ENCODE measurements at places on chromosomes 3 and 15. TPM values are rescaled to one million over a fixed set of nuclear protein-coding genes. Genes with fewer than 3 reads are reported as not detected.

DNA sequence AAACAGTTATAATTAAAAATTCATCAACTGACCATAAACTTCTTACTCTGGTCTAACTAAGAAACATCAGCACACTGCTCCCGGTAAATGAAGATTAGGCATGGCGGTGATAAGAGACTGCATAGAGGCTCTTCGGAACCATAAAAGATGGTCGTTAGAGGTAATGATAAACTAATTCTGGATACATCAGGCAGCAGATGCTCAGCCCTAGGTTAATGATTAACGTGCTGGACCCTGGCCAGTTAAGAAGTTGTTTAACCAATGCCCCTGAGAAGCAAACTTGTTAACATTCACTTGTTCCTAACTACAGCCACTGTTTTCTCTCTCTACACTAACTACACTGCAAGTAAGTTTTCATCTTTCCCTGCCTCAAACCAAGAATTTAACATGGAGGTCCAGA, 111.5 kb downstream of the PDZRN3 start:
- no peak for DNase-seq

DNA sequence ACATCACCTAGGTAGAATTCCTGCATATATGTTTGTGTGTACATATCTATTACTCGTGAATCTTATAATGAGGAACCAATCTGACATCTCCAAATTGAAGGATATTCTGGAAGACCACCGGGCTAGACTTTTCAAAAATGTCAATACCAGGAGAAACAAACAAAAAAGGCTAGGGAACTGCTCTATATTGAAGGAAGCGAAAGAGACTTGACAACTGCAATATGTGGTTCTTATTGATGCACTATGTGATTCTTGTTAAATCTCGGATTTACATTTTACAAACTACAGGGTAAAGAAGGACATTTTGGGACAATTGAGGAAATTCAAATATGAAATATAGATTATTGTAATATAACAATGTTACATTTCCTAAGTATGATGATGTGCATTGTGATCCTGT, 137.5 kb upstream of the CCDC54 start:
- no peak for DNase-seq

IL16 gene
- total RNA-seq = 2.1 TPM

DBR1 gene
- total RNA-seq = 17.8 TPM

GRCh38 chr15:70806992-70807712, 43.8 kb upstream of the UACA start:
- peak; percentile 82 for DNase-seq

ADGRG7 gene
- total RNA-seq = not detected

- no peak for DNase-seq
These were observed 293.7 kb downstream of the NSUN3 start for GRCh38 chr3:94356581-94356980.

DNA sequence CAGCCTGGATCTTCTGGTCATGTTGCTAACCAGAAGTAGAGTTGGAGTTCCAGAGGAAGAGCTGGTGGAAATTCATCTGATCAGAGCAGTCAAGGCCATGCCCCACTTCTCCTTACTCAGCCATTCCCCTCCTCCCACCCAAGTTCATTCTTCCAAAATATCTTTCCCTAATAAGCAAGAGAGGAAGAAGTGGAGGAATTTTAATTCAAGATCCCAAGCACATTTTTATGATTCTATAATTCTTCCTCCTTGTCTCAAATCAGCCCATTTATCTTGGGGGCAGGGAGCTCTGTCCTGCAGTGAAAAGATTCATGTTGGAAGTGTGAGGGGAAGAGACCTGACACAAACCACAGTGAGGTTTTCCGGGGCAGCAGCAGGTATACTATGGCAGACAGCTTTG, 85.0 kb upstream of the GALNT15 start:
- DNase-seq = no peak

DNA sequence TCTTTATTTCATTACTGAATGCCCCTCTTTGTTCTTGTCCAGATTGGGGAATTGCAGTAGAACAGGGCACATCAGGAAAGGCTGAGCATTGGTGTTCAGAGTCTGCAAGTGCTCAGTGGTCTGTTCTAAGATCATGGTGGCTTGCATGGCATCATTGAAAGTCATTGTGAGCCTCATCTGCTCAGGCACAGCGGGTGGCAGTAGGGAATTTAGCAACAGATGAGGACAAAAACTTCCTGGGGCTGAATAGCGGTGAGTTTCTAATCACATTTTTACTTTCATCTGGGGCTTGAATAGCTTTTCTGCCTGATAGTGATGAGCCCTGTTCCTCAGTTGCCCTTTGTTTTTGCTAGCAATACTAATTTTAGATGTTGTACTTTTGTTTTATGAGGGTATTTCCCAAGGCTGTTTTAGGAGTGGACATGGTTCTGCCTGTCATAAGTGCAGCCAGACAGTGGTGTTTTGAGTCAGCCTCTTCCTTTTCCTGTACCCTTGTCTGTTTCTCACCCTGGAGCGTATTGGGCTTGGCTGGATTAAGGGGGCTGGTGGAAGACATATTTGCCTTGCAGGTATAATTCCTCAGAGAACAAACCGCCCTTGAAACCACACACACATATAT, 127.2 kb upstream of the IL12A start:
- DNase-seq = peak; percentile 71

DNA sequence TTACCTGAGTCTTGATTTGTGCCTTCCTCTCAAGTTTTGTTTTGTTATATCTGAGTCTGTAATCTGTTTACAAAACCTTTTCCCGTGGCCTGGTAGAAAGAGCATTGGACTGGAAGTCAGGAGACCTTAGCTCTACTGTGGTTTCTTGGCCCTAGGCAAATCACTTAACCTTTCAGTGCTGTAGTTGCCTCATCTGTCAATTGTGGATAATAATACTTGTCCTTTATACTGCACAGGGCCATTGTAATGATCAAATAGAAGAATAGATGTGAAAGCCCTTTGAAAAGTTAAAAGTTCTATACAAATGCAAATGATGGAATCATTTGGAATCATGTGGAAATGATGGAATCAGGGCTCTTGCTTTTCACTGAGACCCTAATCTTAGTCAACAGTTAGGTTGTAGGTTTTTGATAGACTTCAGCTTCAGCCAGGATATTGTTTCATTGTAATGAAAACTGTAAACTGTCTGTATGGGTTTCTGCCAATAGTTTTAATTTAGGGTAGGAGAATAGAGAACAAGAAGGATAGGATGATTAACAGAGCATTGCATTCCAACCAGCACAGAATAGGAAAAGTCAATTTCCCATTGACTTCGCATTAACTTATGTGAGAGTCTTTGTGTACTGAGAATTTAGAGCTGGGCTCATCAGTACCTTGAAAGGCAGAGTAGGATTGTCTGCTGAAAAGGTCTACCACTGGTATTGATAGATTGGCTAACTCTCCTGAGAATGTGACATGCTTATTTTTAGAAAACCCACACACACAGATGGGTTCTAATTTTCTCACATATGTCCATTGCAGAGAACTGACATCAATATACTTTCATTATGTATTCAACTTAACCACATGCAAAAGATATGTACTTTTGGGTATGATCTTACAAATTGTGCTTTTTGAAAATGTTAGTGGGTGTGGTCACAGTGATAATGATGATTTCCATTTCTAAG, 21.8 kb downstream of the MAP2K5 start:
- no peak for DNase-seq

GRCh38 chr15:49215768-49216739, 46.0 kb downstream of the GALK2 start:
- no peak for DNase-seq

DNA sequence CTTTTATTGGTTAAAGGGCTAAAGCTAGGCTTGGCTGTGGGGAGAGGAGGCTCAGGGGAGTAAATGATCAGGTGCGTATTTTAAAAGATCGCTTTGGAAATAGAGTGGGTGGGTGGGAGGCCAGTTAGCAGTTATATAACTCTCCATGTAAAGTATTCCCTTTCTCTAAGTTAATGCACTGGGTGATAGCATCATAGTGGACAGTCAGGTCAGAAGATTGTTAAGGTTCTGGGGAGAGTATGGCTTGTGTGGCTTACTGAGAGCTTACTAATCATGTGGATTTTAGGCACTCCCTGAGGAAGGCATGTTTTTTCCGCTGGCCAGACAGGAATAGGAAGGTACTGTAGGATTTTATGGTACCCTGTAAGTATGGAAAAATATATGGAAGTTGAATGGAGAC, 6.3 kb upstream of the EIF3J start:
- DNase-seq = no peak

- peak; percentile 24 for DNase-seq
These were observed 6.9 kb upstream of the CLPX start for GRCh38 chr15:65192016-65192415.

DNA sequence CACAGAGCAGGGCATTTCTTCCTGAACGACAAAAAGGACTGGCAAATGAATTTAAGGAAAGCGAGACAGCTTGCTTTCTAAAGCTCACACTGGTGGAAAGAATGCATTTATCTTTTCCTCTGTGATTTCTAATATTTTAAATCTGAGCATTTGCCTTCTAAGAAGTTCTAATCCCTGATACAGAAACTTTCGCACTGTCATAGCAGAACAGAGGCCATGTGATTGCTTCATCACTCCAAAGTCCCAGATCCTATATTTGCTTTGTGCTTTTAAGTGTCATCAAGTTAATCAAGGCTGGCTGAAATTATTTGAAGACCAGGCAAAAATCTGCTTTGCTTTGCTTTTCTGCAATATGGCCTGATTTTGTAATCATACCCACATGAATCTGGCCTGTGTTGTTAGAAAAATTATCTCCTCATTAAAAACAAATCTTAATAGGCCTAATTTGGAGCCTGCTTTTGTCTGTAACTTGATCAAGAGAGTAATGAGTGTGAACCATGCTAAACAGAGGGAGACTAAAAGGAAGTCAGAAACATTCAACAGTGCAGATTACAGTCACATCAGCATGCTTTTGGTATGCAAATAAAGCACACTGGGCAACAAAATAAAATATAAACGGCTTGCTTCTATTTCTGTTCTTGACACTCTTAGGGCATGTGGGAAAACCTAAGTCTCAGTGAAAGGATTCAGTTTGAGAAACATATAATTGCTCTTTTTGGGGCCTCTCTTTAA, 178.2 kb upstream of the ADAMTS9 start:
- no peak for DNase-seq

DNA sequence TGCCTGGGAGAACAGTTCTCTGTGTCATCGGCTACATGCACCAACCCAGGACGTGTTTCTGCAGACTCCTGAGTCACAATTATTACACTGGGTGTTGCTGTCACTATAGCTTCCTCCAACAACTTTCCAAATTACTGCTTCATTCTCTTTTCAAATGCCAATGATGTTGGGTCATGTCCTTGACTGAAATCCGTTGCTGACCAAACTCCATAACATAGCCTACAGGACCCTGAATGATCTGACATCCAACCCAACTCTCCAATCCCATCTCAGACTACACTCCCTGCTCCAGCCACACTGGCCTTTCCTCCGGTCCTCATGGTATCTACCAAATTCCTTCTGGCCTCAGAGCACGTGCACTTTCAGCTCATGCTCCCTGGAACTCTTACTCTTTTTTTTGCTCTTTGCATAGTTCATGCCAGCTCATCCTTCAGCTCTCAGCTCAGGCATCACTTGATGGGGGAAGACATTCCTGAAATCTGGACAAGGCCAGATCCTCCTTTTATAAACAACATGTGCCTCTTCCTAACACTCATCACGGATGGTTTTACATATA, 108.8 kb upstream of the PTPRG start:
- DNase-seq = no peak

AGTR1 gene
- not detected for total RNA-seq

GRCh38 chr3:34256021-34256420, 457.6 kb downstream of the PDCD6IP start:
- DNase-seq = no peak

TMCC1 gene
- total RNA-seq = 36.6 TPM

GRCh38 chr15:62816342-62817069, 226.0 kb upstream of the TPM1 start:
- no peak for DNase-seq

- DNase-seq = peak; percentile 35
These were observed 361.4 kb upstream of the IL12A start for GRCh38 chr3:159627229-159627628.

DNA sequence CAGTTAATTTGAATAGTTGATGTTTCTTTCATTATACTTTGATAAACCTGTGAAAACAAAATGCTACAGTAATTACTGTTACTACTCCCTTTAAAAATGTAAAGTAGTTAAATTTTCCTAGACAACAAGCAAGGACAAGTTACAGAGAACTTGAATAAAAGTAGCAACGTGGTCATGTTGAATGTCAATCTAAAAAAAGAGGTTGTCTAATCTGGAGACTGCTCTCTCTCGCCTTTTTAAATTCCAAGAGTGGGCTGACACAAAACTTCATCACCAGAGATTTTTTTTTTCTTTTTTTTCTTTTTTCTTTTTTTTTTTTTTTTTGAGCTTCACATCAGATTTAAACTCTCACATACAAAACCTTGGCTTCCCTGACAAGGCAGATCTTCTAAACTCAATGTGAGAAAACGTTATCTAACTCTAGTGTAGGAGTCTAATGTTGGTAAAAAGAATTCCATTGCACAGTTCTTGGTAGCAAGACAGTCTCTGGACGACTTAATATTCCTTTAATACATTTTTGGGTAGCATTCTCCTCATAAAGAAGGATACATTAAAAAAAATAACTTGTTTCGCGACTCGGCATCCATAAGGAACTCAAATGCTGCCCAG, 4.1 kb downstream of the FOXP1 start:
- no peak for DNase-seq

DNA sequence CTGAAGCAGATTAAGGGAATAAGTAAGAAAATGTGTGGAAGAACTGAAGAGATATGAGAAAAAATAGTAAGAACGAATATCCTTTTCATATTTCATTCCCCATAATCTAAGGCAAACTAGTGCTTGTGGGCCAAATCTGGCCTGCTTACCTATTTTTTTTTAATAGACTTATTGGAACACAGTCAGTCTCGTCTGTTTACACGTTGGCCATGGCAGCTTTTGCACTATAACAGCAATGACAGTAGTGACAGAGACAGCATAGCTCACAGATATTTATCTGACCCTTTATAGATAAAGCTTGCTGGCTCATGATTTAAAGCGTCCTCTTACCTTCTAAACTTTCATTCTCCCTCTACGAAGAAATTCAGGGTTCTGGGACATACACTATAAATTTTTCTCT, 50.0 kb upstream of the CDAN1 start:
- DNase-seq = no peak

DNA sequence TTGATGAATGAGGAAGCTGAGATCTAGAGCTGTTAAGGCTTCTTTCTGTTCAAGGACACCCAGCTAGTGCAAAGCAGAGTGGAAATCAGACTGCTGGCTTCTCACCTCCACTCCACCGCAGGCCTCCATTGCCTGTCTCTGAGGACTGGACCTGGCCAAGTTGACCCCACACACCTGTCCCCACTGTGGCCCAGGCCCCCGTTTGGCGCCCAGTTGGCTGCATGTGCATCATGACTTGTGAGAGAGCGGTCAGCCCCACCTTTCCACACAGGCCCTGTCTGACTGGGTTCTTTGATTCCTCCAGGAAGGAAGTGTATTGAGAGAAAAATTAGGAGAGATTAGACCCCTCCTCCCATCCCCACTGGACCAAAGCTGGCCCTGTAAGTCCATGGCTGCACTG, 206.3 kb upstream of the TLE3 start:
- no peak for DNase-seq

Measured in endothelial cell of umbilical vein (primary cell).